ENCODE measurements at places on chromosomes 13 and 19. TPM values are rescaled to one million over a fixed set of nuclear protein-coding genes. Genes with fewer than 3 reads are reported as not detected.

The ZNF345 gene
- total RNA-seq, result 2.9 TPM

The TTC9B gene
- not detected for total RNA-seq

The RUBCNL gene
- total RNA-seq, result 0.69 TPM

The CEACAM1 gene
- total RNA-seq, result 4.0 TPM

The ZNF708 gene
- 3.1 TPM for total RNA-seq

The ZNF701 gene
- total RNA-seq, result 18.2 TPM

The SERP2 gene
- total RNA-seq, result 12.4 TPM

The DBP gene
- 22.8 TPM for total RNA-seq

The ADAT3 gene
- total RNA-seq, result 2.0 TPM

The VSTM1 gene
- not detected for total RNA-seq

The ARHGAP33 gene
- 4.2 TPM for total RNA-seq

The POLD1 gene
- total RNA-seq, result 10.6 TPM

The CYP2F1 gene
- not detected for total RNA-seq

- DNase-seq, result no peak
Measured at GRCh38 chr13:29619995-29620394, 24.5 kb upstream of the SLC7A1 start.

DNA sequence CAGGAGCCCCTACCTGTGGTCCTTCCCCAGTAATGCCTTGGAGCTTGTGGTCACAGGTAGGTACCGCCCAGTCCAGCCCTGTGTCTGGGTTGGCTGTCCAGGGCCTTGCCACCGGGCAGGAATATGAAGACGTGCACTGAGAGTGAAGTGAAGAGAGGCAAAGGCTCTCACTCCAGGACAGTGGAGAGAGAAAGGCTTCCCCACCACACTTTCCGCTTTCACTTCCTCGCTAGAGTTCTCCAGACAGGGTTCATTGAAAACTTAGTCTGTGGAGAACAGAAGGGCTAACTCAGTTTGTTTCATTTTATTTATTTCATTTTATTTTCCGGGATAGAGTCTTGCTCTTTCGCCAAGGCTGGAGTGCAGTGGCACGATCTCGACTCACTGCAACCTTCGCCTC lies 14.2 kb downstream of the FCAR start:
- DNase-seq, result no peak

DNA sequence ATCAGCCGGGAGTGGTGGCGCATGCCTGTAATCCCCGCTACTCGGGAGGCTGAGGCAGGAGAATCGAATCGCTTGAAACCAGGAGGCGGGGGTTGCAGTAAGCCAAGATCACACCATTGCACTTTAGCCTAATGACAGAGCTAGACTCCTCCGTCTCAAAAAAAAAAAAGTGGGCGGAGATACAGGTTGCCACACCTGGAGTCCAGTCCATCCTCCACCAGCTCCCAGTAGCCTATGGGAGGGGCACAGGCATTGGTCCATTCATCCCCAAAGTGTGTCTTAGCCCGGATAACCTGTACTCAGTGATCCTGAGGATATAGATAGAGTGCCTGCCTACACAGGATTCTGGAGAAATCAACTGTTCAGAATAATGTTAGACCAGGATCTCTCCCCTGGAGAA lies 3.4 kb upstream of the DOT1L start:
- DNase-seq, result no peak

GRCh38 chr19:13275016-13275722 lies 125.0 kb downstream of the IER2 start:
- no peak for DNase-seq

- DNase-seq, result no peak
Measured at GRCh38 chr19:45935267-45935666, 20.7 kb upstream of the NANOS2 start.

DNA sequence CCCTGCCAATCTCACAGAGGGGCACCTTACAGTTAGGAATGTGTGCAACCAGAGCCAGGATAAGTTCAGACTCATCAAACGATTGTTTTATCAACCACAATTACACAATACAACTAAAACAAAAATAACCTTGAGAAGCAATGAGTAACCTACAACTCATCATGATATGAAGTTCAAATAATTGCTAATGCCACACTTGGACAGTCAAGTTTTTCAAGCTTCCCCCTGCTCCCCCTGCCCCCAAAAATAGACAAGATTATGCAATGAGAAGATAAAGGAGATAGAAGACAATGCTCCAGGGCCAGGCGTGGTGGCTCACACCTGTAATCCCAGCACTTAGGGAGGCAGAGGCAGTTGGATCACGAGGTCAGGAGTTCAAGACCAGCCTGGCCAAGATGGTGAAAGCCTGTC lies 13.6 kb upstream of the KPNA3 start:
- no peak for DNase-seq

DNA sequence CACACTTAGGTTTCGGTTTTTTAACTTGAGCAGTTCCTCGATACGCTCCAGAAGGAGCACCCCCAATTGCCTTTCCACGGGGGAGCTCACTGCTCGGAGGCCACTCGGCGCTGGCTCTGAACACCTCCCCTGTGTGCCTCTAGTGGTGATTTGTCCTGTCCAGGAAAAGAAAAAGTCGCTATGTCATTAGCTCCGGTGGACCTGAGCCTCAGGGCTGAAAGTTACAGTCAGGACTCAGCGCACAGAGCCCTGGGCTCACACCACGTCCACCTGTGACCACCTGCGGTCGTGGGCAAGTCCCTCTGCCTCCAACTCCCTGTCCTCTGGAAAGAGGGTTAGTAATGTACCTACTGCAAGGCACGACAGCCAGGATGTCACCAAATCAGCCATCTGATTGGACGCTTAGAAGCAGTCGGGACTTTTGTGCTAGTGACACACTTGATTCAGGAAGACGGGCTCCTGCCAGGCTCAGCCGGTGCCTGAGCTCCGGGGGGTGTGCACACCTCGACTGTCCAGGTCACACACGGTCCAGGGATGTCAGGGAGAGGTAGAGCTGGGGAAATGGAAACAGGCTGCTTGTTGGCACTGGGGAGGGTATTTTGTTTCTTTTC lies 3.9 kb upstream of the TMPRSS9 start:
- DNase-seq, result no peak

DNA sequence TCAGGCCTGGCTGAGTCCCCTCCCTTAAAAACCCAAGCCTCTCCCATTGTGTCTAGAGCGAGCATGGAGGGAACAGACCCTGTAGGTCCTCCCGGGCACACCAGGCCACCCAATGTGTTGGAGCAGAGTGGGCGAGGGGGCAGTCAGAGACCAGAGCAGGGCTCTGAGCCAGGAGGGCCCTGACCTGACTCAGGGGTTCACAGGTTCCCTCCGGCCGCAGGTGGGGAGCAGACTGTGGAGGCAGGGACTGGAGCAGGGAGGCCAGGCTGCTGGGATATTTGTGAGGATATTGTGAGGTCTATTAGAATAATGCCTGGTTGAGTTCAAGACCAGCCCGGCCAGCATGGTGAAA lies 1.6 kb upstream of the TYROBP start:
- DNase-seq, result no peak

DNA sequence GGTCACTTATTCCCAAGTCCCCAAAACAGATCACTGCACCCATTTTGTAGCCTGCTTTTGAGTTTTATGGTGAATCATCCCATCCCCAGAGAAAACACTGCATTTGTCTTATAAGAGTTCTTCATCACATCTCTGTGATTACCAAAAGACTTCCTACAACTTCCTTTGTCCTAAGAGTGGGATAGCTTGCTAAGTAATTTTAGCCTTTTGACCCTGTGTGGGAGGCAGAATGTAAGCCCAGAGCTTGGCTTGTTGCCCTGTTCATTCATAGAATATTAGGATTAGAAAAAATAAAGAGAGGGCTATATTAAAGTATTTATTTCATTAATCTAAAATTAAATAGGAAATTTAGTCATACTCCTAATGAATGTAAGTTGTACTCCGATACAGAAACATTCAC lies 213.3 kb downstream of the MZT1 start:
- no peak for DNase-seq

GRCh38 chr19:44737238-44738071 lies 11.1 kb upstream of the BCL3 start:
- no peak for DNase-seq

GRCh38 chr19:16764793-16765433 lies 45.3 kb downstream of the NWD1 start:
- DNase-seq, result no peak

GRCh38 chr13:109249780-109250528 lies 536.4 kb downstream of the IRS2 start:
- DNase-seq, result no peak
